Epithelial cell of alveolus of lung (primary cell): ENCODE measurements at places on chromosomes 16 and 17. TPM values are rescaled to one million over a fixed set of nuclear protein-coding genes. Genes with fewer than 3 reads are reported as not detected.

Gene PLLP
- 0.91 TPM in 1 of 2 replicates, not detected in the other for total RNA-seq

Gene MT3
- 0.52 TPM in 1 of 2 replicates, not detected in the other for total RNA-seq

Gene KCNH6
- not detected in 2 replicates for total RNA-seq

Gene PAM16
- total RNA-seq, result 40.1 and 50.4 TPM in 2 replicates

Gene JPT1
- 105 and 339 TPM in 2 replicates for total RNA-seq

Gene JPH3
- under 0.01 and 0.08 TPM in 2 replicates for total RNA-seq

Gene AIPL1
- not detected in 2 replicates for total RNA-seq

Gene TOM1L1
- 17.5 and 20.7 TPM in 2 replicates for total RNA-seq

Gene MAP3K14
- 1.9 and 5.8 TPM in 2 replicates for total RNA-seq

Gene CACNG3
- total RNA-seq, result not detected in 2 replicates

Gene NPIPB4
- total RNA-seq, result 5.3 and 14.8 TPM in 2 replicates

Gene BLMH
- total RNA-seq, result 19.0 and 37.2 TPM in 2 replicates
